LHCN-M2 (cell line): ENCODE measurements at places on chromosomes 7 and 10.
A peak's percentile ranks its signal among the peaks of the same experiment; 100 is the strongest.

DNA sequence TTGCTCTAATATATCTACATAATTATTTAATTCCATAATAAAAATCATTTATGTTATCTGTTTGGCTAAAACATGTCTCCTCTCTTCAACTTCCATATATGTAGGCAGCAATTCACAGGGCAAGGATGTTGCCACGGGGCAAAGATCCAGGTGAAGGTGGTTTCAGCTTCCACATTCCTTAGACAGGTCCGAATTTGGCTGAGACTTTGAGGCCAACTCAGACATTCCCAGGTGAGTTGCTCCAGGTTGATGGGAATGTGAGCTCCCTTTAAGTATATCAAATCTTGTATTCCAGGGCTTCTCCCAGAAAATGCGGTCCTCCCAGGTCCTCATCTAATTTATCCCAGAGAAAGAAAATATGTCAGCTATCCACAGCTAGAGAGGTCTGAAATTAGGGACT is 15.1 kb upstream of the AOAH start:
- no peak for DNase-seq

DNA sequence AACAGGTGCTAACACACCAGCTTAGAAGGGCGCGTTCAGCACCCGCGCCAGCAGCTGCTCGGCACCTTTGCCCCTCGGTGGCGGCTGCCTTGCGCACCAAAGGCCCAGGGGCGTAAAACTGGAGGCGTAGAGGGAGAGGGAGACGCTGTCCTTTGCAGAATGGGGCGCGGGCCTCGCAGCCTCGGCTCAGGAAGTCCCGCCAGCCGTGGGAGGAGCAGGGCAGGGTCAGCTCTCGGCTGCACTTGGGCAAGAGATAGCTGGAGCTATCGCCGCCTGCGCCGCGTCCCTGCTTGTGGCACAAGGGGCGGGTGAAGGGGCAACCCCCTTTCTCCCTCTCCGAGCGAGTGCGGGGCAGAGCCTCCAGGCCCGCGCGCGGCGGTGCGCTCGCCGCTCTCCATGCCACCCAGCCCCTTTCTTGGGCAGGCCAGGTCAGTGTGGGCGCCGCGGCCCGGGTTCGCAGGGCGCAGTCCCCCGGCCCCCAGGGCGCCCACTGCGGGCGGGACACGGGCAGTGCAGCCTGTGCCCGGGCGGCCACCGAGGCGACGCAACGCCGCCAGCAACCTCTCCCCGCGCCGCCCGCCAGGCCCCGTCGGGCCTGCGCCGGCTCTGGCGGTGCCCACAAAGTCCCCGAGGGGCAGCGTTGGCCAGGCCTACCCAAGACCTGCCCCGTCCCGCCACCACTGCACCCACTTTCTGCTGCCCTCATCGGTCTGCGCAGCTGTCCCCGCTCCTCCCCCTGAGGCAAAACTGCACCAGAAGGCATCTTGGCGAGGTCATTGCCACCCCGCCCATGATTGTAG is 4.1 kb downstream of the NEUROD6 start:
- no peak for DNase-seq

DNA sequence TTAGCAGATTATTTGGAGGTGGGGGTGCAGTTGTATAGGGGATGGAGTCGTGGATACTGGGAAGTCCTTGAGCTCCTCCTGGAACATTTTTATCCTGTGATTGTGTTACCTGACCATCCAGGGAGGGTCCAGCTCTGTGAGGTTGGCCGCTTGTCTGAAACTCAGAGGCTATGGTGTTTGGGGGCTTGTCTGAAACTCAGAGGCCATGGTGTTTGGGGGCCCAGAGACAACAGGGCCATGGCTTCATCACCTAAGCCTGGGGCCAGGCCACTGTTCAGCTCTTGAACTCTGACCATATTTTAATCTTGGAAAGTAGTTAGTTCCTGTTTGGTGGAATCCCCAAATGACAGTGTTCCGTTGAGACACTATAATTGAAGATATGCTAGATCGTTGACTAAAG is 66.1 kb downstream of the TRRAP start:
- no peak for DNase-seq

GRCh38 chr10:7891634-7892033 is 73.3 kb downstream of the TAF3 start:
- peak; percentile 24 for DNase-seq

DNA sequence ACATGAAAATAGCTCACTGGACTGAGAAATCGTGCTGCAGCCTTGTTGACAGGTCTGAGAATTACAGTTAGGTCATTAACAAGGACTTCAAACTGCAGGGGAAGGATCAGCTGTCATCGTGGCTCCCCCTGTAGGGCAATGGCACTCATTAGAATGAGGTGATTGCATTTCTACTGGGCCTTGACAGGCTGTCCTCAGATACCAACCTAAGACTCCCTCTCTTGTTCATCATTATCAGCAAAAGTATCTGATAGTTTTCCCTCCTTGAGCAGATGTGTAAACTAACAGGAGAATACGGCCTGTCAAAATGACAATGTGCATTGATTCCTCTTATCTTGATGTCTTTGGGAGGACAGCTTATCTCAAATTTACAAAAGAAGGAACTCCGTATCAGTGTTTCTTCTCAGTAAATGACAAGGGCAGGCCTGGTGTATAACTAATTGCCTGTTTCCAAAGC is 648.5 kb upstream of the LRRN3 start:
- DNase-seq: no peak

GRCh38 chr10:93280699-93281366 is 201.3 kb downstream of the MYOF start:
- DNase-seq: no peak

DNA sequence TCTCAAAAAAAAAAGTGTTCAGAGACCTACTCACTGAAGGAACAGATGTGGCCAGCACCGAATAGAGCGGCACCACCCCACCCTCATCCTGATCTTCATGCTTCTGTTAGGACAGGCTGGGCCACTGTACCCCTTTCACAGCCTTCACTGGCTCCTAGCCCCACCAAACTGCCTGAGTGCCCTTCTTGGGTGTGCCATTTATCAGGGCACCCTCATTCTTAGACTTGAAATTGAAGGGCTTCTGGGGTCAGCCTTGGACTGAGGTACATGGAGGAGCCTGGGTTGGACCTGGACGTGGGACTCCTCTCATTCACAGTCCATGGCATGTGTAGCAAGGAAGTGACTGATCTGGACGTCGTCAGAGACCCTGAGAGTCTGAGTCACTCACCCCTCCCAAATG is 190.3 kb downstream of the COBL start:
- no peak for DNase-seq

GRCh38 chr7:2441430-2442058 is 34.7 kb downstream of the GRIFIN start:
- DNase-seq: no peak

GRCh38 chr10:71893258-71893815 is 42.3 kb upstream of the PSAP start:
- no peak for DNase-seq
